ENCODE measurements at places on chromosomes 4 and X.
A peak's percentile ranks its signal among the peaks of the same experiment; 100 is the strongest.

GRCh38 chr4:23311983-23312382 lies 577.9 kb downstream of the PPARGC1A start:
- peaks cover 10% of the 10 kb centered on the region for H3K27me3 ChIP-seq
- DNase-seq = no peak
- H3K4me3 ChIP-seq = no peak overlapping the region
- no peaks in the 10 kb centered on the region for H3K36me3 ChIP-seq

GRCh38 chrX:682892-683291 lies 52.3 kb downstream of the SHOX start:
- no peak overlapping the region for H3K27ac ChIP-seq
- H3K4me1 ChIP-seq = no peaks in the 10 kb centered on the region
- DNase-seq = no peak
- no peaks in the 10 kb centered on the region for H3K27me3 ChIP-seq

GRCh38 chrX:29435396-29435795 lies 780.0 kb upstream of the MAGEB2 start:
- no peak overlapping the region for H3K4me3 ChIP-seq
- DNase-seq = no peak
- no peaks in the 10 kb centered on the region for H3K4me1 ChIP-seq
- no peaks in the 10 kb centered on the region for H3K36me3 ChIP-seq
- H3K27me3 ChIP-seq = no peaks in the 10 kb centered on the region

- H3K4me3 ChIP-seq = no peak overlapping the region
- H3K27ac ChIP-seq = no peak overlapping the region
- DNase-seq = no peak
These were observed 73.6 kb upstream of the COX18 start for GRCh38 chr4:73142995-73143547.

GRCh38 chrX:118212817-118213183 lies 96.2 kb upstream of the KLHL13 start:
- no peaks in the 10 kb centered on the region for H3K27me3 ChIP-seq
- no peak for DNase-seq
- peaks cover 5% of the 10 kb centered on the region for H3K4me1 ChIP-seq
- no peak overlapping the region for H3K27ac ChIP-seq

- H3K4me1 ChIP-seq = no peaks in the 10 kb centered on the region
- no peaks in the 10 kb centered on the region for H3K36me3 ChIP-seq
- H3K4me3 ChIP-seq = no peak overlapping the region
- H3K27ac ChIP-seq = no peak overlapping the region
These were observed 217.1 kb downstream of the ARAP2 start for GRCh38 chr4:36027203-36027602.

DNA sequence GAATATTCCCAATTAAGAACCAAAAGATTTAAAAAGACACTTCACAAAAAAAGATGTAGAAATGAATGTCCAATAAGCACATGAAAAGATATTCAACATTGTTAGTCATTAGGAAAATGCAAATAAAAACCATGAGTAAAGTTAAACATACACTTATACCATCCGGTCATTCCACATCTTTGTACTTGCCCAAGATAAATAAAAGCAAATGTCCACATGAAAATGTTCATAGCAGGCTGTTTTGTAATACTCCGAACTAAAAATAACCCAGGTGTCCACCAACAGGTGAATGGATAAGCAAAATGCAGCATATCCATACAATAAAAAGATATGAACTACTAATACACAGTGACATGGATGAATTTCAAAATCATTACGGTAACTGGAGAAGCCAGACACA lies 28.6 kb upstream of the ZCCHC4 start:
- H3K4me1 ChIP-seq = no peaks in the 10 kb centered on the region
- peaks cover 13% of the 10 kb centered on the region for H3K27me3 ChIP-seq
- H3K4me3 ChIP-seq = no peak overlapping the region
- H3K36me3 ChIP-seq = peaks cover 13% of the 10 kb centered on the region
- DNase-seq = no peak

- H3K36me3 ChIP-seq = no peaks in the 10 kb centered on the region
- peak; percentile 5 for DNase-seq
- H3K27me3 ChIP-seq = peaks cover 6% of the 10 kb centered on the region
These were observed at the start of gene BEX3 for GRCh38 chrX:103376118-103376978. Gene BEX3, plus strand, starts transcription at chrX:103376538. Its CDS starts 984 bp downstream, at chrX:103377522.

DNA sequence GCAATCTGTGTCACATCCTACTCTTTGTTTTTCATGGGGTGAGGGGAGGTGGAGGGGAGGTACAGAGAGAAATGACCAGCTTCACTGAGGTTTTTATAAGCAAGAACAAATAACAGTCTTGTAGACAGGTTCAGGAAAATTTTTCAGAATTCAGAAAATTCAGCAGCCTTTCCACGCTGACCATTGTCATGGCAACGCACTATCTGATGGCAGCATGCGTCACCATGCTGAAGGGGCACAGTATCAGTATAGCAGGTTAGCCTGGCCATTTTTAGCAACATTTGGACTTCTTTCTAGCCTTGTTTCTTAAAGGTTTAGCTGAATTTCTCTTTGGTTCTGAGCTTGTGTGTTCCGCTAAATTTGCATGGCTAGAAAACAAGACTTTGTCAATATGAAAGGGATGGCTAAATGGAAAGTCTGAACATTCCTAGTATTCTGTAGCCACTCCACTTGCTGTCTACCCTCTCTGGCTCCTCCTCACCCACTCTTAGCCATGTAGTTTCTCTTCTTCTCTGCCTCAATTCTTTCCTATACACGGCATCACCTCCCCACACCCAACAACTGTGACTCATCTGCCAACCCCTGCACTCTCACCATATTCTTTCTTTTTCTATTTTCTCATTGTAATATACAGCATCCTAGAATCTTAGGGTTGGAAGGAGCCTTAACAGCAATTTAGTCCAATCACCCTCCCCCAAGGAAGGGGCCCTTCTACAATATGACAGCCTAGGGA lies 42.7 kb upstream of the CITED1 start:
- peaks cover 22% of the 10 kb centered on the region for H3K4me1 ChIP-seq
- peaks cover 23% of the 10 kb centered on the region for H3K36me3 ChIP-seq
- peak; percentile 16 for DNase-seq
- no peak overlapping the region for H3K27ac ChIP-seq

GRCh38 chr4:30718641-30719453 lies 1.3 kb upstream of the PCDH7 start:
- peaks cover 67% of the 10 kb centered on the region for H3K27me3 ChIP-seq
- peak overlapping the region; percentile 44 for H3K4me3 ChIP-seq
- peaks cover 2% of the 10 kb centered on the region for H3K36me3 ChIP-seq
- DNase-seq = no peak
- peak overlapping the region; percentile 68 for H3K27ac ChIP-seq

DNA sequence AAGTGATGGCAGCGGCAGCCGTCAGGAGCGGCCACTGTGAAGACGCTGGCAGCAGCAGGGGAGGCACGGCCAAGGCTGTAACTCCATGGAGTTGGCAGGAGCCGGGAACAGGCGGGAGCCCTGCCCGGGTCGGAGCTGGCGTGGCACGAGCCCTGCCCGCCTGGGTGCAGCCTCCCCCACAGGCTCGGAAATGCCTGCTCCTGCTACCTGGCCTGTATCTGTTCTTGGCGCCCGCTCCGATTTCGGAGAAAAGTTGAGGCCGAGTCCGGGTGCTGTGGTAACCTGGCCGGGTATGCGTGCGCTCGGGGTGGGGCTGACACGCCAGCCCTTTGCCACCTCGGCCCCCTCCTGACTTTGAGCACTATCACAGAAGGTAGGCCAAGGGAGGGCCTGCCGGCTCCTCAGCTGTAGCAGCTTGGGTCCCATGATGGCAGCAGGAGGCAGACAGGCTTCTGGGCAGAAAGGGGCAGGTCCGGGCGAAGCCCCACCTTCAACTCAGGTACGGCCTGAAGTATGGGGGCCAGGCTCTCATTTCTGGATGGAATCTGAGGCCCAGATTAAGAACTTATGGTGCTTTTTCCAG lies 51.2 kb upstream of the SHISA3 start:
- H3K36me3 ChIP-seq = no peaks in the 10 kb centered on the region
- no peak for DNase-seq
- H3K27me3 ChIP-seq = no peaks in the 10 kb centered on the region
- no peak overlapping the region for H3K27ac ChIP-seq
- no peak overlapping the region for H3K4me3 ChIP-seq

GRCh38 chrX:54776987-54777672 lies 20.9 kb downstream of the ITIH6 start:
- no peak for DNase-seq
- peaks cover 9% of the 10 kb centered on the region for H3K4me1 ChIP-seq
- H3K27ac ChIP-seq = no peak overlapping the region
- H3K27me3 ChIP-seq = peaks cover 6% of the 10 kb centered on the region

DNA sequence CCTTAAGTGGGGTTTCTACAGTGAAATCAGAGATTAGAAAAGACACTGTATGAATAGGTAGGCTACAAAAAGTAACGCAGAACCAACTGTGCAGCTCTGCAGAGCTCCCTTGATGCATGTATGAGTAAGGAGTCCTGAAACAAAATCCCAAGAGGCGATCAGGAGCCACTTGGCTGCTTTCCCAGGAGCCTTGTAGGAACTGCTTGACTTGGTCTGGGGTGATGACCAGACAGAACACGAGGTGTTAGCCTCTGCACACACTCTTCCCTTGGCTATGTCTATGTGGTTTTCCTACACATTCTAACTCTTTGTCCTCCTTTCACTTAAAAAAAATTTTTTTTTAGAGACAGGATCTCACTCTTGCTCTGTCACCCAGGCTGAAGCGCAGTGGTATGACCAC lies 22.8 kb upstream of the AP1S2 start:
- H3K27me3 ChIP-seq = no peaks in the 10 kb centered on the region
- no peak overlapping the region for H3K4me3 ChIP-seq
- H3K36me3 ChIP-seq = no peaks in the 10 kb centered on the region
